Amygdala (tissue), 56 donors: ENCODE measurements at places on chromosomes 13 and 19.

DNA sequence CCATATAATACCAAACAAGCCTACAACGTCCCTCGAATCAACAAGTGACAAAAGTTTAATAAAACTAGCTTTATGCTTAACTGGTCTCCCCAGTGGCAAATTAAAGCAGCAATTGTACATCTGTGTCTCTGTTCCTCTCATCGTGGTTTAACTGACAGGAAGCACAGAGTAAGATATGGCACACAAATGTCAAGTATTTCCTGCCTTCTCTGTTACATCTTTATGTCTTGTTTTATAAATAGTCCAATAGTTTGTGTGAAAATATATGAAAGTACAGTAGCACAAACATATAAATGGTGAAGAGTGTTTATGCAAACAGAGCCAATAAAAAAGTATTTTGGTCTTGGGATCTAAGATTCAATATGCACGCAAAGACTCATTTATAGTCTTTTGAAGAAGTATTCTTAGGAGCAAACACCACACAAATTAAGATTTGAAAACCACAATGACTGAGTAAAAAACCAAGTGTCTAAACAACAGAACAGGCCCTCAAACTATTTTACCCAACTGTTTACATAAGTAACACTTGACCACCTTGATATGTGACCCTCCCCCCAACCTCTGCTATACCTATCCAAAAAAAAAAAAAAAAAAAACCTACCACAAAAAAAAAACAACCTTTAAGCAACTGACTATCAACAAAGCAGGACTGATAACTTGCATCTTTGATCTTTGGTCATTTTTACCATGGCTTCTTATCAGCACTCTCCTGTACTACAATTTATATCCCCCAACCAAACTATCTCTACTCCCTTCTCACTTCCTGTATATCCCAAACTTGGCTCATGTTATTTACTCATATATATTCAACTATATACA, 14.0 kb downstream of the ELF1 start:
- no peak for DNase-seq

DNA sequence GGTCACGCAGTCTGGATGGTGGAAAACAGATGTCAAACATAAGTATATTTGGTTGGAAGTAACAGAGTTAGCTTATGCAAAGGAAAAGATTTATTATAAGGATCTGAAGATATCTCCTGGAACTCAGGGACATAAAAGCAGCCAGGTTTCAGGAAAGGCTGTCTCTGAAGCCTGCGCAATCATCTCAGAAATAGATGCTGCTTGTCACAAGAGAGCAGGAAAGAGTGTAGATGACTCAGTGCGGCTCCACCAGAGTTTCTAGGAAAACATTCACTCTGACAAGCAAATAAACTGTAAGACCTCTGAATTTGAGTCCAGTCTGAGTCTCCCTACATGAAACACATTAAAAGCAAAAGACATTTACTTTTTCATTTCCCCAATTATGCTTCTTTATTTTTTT, 220.4 kb upstream of the HTR2A start:
- DNase-seq: no peak

GRCh38 chr13:85529218-85529594, 270.0 kb downstream of the SLITRK6 start:
- DNase-seq: no peak

GRCh38 chr13:99496184-99497142, 4.8 kb upstream of the TM9SF2 start:
- peak; percentile 67 for DNase-seq

- DNase-seq: no peak
Observed at GRCh38 chr13:46168783-46169182, 13.2 kb downstream of the LCP1 start.

DNA sequence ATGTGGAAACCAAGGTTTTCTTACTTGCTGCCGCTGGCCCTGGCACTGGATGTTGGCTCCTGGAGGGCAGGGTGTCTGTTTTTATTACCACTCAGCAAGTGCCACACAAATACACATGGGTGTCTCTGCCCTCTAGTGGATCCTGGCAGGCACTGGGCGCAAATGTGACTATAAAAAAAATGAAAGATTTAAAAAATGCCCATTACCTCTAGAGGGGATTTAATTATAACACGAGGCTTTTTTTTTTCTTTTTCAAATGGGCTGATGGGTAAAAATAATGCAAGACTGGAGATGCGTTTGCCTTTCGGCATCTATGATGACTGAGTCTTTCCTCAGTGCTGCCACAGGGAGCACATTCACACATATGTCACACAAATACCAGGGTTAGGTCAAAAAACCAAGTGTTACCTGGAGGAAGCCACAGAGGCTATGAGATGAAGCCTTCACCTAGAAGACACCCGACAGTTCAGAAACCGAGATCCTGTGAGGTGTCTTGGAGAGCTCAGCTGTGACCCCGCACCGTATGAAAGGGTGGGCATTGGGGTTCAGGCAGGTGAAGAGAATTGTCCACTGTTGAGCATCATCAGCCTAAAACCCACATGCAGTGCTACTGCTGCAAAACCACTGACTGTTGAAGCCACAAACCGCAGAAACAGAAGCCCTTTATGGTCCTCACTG, 25.7 kb downstream of the CHAMP1 start:
- no peak for DNase-seq

- DNase-seq: no peak
Observed at GRCh38 chr13:40228496-40228895, 437.9 kb downstream of the FOXO1 start.

DNA sequence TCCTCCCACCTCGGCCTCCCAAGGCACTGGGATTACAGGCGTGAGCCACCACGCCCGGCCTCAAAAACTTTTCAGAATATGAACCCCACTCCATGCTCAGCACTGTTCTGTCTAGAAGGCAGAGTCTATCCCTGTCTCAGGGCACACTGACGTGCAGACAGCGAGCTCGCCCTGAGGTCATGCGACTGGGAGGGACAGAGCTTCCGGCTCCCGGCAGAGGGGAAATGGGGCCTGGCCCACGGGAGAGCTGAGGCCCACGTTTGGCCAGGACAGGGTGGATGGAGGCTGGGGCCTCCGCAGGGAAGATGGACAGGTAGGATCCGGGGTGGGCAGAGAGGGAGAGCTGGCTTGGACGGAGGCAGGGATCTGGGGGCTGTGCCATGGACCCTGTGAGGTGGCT, 2.8 kb upstream of the AZU1 start:
- DNase-seq: no peak

DNA sequence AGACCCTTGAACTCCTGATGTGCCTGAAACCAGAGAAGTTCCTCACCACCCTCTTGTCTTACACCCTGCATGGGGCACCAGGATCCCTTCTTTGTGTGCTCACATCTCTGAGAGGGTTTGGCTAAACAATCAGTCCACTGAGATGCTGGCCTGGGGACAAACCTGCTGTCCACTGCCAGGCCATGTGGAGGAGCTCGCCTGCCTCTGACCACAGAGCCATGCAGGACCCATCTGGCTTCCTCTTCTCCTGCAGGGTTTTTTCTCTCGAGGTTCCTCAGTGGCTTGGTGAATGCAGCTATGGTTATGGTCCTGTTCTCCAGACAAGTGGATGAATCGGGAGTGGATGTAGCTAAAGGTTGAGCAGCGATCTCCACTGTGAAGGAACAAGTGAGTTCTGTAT, 49.1 kb upstream of the MEDAG start:
- DNase-seq: no peak

- no peak for DNase-seq
Observed at GRCh38 chr13:71378961-71379905, 487.8 kb downstream of the DACH1 start.

- DNase-seq: no peak
Observed at GRCh38 chr13:77853703-77854102, 64.9 kb downstream of the EDNRB start.

- DNase-seq: peak; percentile 2
Observed at GRCh38 chr13:25819856-25820530, 231.8 kb downstream of the SHISA2 start.

DNA sequence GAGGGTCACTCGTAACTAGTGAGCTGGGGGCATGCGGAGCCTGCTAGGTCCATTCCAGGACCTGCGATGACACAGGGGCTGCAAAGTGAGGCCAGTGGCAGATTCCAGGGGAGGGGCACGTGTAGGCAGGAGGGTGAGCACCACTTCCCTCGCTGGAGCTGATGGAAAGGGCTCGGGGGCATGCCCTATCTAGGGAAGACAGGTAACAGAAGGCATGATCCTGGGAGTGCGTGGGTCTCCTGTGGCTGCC, 51.2 kb downstream of the KLF2 start:
- no peak for DNase-seq

DNA sequence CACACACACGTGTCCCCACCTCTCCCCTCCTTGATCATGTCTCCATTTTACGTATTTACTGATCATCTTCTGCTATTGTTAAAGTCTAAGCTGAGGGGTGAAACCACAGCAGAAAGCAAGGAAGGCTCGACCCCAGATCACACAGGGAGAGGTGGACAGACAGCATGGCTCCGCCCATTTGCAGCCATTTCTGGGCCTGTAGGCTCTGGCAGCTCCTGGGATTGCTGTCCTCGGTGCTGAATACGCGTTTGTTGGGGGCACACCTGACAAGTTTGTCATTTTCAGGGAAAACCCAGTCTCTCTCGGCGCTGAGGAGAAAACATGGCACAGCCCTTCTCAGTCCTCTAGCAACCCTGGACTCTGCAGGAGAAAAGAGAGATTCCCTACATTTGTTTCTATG, 8.0 kb downstream of the TMEM86B start:
- no peak for DNase-seq

DNA sequence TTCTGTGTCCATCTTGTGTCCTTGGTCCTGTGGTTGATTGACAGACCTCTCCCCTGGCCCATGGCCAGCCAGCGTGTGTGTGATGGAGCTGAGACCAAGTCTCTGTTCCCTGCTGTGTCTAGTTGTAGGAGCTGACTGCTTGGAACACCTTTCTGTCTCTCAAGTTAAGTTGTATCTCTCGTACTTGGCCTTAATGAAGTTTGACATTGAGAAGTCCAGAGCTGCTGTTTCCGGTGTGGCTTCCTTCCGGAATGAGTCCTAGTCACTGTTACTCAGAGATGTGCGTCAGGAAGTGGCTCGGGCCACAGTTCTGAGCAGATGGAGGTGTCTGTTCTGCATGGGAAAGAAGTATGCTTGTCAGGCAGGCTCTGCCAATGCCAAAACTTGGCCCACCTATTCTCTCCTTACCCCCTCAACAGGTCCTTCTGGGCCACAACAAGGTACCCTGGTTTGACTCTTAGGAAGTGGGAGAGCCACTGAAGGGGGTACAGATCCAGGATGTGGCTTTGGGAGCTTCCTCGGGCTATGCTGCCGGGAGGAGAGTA, 54.3 kb downstream of the GATAD2A start:
- no peak for DNase-seq

DNA sequence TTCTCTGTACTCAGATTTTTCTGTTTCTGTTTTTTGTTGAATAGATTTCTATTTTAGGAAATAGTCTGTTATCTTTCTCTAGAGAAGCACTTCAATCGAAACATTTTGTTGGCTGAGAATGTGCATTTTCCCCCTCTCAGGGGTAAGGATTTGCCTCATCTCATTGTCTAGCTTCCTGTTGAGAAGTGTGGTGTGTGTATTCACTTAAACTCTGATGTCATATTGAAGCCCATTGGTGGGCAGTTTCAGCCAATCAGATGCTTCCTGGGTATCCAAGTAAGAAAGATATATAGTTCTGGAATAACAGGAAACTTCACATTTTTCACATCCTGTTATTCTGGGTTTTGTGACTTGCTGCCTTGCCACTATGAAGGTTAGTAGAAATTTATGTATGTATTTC, 87.6 kb downstream of the ARHGEF7 start:
- DNase-seq: no peak

GRCh38 chr13:44040818-44041100, 161.1 kb downstream of the LACC1 start:
- no peak for DNase-seq

DNA sequence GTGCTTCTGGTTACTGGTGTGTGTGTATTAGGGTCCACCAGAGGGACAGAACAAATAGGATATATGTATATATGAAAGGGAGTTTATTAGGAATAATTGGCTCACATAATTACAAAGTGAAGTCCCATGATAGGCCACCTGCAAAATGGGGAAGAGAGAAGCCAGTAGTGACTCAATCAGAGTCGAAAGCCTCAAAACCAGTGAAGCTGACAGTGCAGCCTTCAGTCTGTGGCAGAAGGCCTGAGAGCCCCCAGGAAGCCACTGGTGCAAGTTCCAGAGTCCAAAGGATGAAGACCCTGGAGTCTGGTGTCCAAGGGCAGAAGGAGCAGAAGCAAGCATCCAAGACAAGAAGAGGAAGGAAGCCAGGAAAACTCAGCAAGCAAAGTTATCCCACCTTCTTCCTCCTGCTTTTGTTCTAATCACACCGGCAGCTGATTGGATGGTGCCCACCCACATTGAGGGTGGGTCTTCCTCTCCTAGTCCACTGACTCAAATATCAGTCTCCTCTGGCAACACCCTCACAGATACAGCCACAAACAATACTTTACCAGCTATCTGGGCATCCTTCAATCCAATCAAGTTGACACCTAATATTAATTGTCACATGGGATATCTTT, 21.7 kb upstream of the SCEL start:
- no peak for DNase-seq

DNA sequence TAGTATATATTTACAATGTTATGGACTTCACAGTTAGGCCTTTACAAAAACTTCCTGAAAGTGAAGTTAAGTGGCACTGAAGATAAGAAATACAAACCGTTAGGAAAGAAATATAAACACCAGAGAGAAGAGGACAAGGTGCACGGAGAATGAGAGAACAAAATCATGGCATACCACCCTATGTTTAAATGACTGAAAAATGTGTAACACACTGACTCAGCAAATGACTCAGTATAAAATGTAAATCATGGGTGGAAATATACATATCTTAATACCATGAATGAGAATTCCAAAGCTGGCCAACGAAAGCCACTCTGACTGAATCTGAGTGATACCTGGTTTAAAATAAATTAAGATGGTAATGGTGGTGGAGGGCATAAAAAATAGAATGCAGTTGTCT, 260.8 kb downstream of the DNAJC15 start:
- no peak for DNase-seq

DNA sequence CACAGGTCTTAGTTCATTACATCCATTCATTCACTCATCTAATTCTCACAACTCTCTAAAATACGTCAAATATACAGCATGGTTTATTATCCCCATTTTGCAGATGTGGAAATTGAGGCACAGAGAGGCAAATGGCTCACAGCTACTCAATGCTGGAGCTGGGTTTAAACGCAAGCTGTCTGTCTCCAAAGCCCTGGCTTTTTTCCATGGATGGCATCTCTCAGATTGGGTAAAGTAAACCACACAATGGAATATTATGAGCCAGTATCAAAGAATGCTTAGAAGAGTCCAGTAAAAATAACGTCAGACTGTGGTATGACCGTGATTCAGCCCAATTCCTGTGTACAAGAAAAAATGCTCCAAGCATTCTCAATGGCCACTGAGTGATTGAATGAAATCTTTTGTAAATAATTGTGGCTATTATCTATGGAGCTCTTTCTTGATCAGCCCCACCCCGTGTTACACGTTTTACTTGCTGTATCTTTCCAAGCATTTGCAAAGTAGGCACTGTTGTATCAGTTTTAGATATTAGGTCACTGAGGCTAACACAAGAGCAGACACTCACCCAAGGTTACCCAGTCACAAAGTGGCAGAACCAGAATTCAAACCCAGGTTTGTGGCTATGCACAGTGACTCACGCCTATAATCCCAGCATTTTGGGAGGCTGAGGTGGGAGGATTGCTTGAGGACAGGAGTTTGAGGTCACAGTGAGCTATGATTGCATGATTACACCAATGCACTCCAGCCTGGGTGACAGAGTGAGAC, 5.5 kb upstream of the ACP7 start:
- DNase-seq: peak; percentile 62

GRCh38 chr13:100512422-100512821, 76.2 kb downstream of the GGACT start:
- DNase-seq: no peak
